Stimulated activated CD4-positive, alpha-beta T cell treated with anti-CD3 and anti-CD28 coated beads, Interleukin-12 subunit alpha, Interleukin-12 subunit beta, amount 100 ng/mL, for 48 hours (primary cell): ENCODE measurements at places on chromosomes 2 and 18.

DNA sequence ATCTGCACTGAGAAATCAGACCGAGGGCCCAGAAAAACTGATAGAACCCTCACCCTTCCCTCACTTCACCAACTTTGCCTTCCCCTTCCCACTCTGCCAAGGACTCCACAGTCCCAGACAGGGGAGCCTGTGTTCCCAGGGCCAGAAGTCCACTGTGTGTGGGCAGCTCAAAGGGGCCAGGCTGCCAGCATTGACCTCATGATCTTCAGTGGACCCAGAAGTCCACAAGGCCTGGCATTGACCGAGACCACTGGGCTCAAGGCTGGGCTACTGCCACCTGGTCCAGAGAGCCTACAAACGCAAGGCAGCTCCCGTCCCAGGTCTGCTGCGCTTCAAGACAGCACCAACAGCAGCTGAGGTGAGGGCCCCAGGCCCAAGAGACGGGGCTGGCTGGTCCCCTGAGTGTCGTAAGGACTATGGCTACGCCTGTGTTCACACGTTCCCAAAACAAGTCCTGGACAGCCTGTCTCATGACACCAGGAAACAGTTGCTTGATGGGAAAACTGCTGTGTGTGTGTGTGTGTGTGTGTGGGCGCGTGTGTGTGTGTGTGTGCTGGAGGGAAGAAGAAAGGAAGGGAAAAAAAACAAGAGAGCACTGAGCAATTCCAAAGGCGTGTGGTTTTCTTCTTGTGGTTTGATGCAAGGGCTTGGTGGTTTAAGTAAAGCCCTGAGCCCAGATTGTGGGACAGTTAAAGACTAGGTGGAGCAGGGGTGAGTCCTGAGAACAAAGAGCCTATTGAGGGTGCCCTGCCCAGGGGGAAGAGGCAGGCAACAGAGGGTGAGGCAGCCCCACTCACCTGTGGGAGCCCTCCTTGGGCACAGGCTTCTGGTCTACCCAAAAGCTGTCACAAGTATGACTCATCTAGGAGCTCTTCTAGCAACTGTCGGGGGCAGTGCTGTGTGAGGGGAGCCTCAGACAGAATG lies 46.6 kb upstream of the ZBTB7C start:
- peak; percentile 28 for DNase-seq

DNA sequence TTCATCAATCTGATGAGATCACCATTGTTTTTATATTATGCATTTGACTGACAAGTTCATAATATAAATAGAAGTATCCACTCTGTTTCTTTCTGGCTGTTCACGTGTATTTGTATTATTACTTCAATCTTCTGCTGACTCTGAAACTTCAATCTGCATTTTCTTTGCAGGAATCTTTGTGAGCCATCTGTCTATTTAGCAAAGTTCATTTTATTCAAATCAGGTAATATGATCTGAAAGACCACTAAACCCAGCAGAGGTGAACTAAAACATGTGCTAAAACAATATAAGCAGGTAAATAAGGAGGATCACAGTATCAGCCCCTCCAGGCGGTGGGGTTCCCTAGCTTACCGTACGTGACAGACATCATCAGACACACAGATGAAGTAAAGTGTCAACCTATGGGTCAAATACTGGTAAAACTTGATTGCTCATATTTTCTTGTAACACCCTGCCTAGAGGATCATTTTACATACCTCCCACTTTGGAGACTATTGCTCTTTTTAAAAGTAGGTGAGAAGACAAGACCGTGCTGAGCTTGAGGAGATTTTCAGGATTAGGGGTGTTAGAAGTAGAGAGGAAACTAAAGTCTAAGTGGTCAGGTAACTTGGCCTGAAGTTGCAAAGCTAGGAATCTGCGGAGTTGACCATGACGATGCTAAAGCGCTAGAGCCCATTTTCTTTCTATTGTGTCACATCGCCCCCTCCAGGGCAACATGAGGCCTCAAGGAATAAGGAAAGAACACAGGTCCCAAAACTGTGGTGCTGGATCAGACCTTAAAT lies 9.0 kb downstream of the DTNB start:
- DNase-seq = no peak

- no peak for DNase-seq
Measured at GRCh38 chr18:28626756-28627155, 449.8 kb upstream of the CDH2 start.

DNA sequence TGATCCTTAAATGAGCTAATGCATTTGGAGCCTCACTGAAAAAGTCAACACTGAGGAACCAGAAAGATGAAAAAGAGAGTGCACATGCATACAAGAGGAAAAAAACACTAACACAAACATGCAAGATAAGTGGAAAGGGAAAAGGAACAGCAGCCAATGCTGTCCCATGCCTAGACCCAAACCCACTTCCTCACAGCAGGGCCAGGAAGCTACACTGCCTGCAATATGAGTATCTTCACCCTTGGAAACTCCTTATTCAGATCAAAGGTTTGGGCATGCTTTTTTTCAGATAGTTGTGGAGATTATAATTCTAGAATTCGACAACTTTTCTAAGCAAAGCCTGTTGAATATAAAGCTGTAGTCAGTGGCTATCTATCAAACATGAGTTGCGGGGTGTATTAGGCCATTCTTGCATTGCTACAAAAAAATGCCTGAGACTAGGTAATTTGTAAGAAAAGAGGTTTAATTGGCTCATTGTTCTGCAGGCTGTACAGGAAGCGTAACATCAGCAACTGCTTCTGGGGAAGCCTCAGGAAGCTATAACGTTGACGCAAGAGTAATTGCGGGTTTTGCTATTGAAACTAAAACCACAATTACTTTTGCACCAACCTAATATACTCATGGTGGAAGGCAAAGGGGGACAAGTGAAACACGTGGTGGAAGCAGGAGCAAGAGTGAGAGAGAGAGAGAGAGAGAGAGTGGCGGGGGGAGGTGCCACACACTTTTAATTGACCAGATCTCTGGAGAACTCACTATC lies 138.2 kb downstream of the MBD2 start:
- DNase-seq = peak; percentile 1

- DNase-seq = no peak
Measured at GRCh38 chr2:241843321-241844065, 15.2 kb downstream of the PDCD1 start.

- DNase-seq = no peak
Measured at GRCh38 chr18:77023102-77023782, 109.3 kb downstream of the MBP start.

- DNase-seq = no peak
Measured at GRCh38 chr2:200223205-200223784, 83.2 kb upstream of the SPATS2L start.

DNA sequence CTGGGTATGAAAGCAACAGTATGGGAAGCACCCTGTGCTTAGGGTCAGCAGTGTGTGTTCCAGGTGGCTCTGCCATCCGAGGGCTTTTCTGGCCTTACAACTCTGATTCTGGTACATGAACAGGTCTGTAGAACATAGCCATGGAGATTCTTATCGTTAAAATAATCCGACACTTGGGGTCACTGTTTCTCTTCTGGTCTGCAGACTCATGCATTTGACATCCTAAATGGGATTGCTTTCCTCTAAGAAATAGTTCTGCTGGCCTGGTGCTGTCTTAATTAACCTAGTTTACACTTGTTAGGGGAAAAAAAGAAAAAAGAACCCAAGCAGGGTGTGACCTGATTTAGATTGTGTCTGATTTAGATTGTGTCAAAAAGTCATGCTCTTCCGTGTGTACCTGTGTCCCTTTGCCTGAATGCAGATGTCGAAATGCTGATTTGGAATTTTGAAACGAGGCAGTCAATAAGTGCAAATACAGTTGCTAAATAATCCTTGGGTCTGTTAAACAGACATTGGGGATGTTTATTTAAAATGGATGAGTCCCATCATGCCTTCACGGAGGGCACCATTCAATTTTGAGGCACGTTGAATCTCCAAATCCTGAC lies 59.6 kb downstream of the TRPM8 start:
- DNase-seq = no peak

GRCh38 chr2:9310798-9311197 lies 104.2 kb downstream of the ASAP2 start:
- no peak for DNase-seq

GRCh38 chr2:95388091-95388692 lies 14.3 kb upstream of the FAHD2A start:
- no peak for DNase-seq

DNA sequence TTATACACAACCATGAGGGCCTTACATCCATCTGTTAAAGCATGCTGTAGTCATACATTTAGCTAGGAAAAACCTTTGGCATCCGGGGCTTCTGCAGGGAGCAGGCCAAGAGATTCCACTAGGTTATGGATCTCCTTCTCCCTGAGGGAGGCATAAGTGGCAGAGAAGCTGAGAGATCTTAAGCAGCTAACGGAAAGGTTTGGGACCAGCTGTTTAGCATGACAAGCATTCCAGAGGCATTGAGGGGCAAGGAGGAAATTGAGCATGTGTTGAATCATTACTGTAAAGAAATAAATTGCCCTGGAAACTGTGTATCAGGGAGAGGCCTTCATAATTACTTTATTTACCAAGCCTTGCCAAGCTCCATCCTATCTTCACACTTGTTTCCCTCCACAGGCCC lies 643.1 kb downstream of the CNTNAP5 start:
- DNase-seq = no peak

GRCh38 chr2:30807249-30807648 lies at the start of gene CAPN13:
Gene CAPN13, minus strand, starts transcription at chr2:30807446. Its CDS starts 20,121 bp downstream, at chr2:30787325.
- DNase-seq = no peak

DNA sequence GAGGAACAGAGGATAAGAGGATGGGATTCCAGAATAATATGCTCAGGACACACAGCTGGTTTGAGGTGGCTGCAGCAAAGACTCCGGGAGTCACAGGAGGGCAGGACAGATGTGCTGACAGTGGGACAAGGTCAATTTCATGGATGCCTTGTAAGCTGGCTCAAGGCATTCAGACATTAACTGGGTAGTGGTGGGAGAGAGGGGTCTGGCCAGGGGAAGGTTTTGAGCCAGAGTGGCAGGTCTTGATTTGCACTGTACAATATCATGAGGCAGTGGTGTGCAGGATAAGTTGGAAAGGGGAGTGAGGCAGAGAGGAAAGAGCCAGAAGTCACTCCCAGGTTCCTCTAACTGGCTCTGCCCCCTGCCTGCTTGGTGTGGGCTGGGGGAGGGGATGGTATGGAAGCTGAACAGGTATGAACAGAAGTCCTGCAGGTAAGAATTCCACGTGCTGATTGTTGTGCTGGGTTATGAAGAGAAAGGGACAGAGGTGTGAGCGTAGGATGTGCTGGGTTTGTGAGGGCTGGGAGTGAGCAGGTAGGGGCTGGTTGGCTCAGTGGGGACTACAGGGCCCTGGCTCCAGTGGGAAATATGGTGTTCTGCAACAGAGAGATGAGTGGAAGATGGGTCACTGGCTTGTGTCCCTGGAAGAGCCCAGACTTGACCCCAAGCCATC lies 141.7 kb upstream of the COPS8 start:
- no peak for DNase-seq

DNA sequence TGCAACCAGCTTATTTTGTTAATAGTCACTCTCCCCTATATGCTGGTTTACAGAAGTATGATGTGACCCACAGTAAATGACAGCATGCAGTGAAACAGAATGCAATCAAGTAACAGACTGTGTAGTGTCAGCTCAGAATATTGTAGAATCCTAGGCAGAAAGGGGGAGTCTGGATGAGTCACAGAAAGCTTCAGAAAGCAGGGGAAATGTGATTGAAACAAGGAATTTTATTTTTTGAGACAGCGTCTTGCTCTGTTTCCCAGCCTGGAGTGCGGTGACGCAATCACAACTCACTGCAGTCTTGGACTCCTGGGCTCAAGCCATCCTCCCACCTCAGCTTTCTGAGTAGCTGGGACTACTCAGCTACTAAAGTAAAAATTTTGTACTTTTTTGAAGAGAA lies 219.9 kb upstream of the FBXO11 start:
- no peak for DNase-seq

DNA sequence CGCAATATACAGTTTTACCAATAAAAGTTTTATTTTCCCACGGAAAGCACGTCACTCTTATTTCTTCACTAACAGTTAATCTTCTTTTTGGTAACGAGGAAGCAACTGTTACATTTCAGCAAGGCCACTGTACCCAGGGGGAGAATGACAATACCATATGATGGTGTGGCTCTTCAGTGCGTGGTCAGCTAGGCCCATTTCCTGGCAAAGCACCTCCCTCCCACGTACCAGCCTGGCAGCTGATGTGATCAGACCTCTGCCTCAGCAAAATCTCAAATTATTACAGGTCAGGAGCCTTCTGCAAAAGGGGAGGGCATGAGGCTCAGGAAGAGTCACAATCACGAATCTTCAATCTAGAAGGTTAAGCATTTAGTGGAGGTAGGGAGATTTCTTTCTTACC lies 55.4 kb downstream of the KLF7 start:
- no peak for DNase-seq

GRCh38 chr2:192030289-192030688 lies 164.4 kb downstream of the TMEFF2 start:
- no peak for DNase-seq

DNA sequence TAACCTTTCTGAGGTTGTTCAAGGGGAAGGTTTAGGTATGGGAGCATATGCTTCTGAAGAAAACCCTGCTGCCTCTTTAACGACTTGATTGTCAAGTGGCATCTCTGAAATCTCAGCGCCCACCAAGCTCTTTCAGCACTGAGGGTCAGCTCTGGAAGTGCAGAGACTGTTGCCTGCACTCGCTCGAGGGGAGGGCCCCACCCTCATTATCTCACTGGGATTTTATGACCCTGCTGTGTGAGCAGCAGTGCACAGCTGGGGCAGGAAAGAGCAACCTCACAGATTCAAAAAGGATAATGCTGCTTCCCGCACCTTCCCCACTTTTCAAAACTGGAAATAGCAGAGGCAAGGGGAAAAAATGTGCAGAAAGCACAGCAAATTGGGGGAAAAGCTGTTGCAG lies 56.9 kb upstream of the SPRED2 start:
- no peak for DNase-seq

- DNase-seq = no peak
Measured at GRCh38 chr2:5229574-5229973, 462.6 kb upstream of the SOX11 start.

DNA sequence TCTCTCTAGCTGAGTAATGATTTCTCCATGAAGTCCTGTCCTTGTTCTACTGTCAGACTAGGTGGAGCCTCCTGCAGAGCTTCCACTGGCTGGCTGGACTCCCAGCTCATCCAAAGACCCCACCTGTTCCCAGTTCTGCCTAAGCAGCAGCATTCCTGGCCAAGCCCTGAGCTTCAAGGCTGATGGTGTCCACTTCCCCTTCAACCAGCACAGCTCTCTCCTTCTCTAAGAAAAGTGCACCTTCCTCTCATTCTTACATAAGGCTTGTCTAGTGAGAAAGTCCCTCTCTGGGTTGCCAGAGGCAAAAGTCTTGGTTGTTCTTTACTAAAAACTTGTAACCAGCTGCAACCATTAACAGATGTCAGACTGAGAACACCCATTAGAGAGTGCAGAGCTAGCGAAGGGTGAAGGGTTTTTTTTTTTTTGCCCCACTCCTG lies 58.9 kb downstream of the CXCR4 start:
- no peak for DNase-seq

GRCh38 chr2:207180741-207181140 lies 15.0 kb upstream of the KLF7 start:
- DNase-seq = no peak

GRCh38 chr2:142834021-142834420 lies 43.4 kb upstream of the KYNU start:
- no peak for DNase-seq

GRCh38 chr2:86297382-86298147 lies 39.9 kb downstream of the REEP1 start:
- no peak for DNase-seq

GRCh38 chr2:188789951-188790350 lies 184.2 kb upstream of the COL3A1 start:
- DNase-seq = no peak
